Activated naive CD4-positive, alpha-beta T cell treated with anti-CD3 and anti-CD28 coated beads, Interleukin-2, amount 10 ng/mL, durations not matched to agents 7 days and 5 days (primary cell): ENCODE measurements at places on chromosomes 5 and 9.

- DNase-seq = no peak
Observed at GRCh38 chr5:128464596-128464995, 73.4 kb downstream of the FBN2 start.

DNA sequence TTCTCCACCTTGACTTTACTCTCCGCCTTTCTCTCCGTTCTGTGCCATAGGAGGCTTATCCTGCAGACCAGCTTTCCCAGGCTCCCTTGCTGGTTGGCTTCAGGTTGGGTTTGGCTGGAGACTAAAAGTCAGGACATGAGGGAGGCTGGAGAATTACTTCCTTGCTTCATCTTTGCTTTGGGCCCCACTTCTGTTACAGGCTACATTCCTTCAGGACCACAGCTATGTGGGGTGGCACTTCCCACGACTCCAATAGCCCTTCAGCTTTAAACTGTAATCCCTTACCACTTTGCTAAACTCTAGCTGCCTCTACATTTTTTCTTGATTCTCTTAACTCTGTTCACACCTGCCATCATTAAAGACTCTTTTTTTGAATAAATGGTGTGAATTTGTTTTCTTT, 186.7 kb upstream of the NR4A3 start:
- no peak for DNase-seq

GRCh38 chr9:4936277-4936676, 48.8 kb upstream of the JAK2 start:
- no peak for DNase-seq

GRCh38 chr9:15136646-15137045, 170.4 kb downstream of the TTC39B start:
- DNase-seq = no peak

DNA sequence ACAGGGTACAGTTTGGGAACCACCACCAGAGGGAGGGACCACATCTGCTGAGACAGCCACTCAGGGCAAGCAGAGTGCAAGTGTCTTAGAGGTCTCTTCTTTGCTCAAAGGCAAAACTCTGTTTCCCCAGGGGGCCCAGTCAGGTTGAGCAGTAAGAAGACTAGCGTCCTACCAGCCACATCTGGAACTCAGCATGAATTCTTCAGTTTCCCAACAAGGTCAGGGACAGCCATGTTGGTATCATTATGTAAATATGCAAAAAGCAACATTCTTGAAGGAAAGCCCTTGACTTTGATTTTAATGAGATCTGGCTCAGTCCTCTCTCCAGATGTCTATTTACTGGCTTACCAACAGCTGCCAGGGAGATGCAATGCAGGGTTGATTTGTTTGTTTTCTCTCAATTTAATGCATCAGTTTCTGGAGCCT, 46.7 kb downstream of the TGFBI start:
- no peak for DNase-seq

DNA sequence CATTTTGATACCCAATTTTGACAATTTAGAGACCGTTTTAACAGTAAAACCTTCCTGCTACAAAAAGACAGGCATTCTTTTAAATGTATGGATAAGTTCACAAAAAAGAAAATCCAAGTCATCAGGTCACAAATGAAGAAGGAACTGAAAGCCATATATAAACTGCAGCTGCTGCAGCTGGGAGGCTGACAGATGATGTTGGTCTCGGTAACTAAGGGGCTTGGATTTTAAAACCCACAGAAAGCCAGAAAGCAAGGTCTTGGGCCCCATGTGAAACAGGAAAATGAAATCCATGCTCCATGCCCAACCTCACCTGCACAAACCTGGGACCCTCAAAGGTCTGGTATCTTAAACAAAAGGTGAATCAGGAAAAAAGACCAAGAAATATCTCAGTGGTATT, 15.7 kb upstream of the C5orf34 start:
- DNase-seq = no peak
